Aorta (tissue), 5 donors: ENCODE measurements at places on chromosomes 6 and 20. TPM values are rescaled to one million over a fixed set of nuclear protein-coding genes. Genes with fewer than 3 reads are reported as not detected.
A peak's percentile ranks its signal among the peaks of the same experiment; 100 is the strongest.

DNA sequence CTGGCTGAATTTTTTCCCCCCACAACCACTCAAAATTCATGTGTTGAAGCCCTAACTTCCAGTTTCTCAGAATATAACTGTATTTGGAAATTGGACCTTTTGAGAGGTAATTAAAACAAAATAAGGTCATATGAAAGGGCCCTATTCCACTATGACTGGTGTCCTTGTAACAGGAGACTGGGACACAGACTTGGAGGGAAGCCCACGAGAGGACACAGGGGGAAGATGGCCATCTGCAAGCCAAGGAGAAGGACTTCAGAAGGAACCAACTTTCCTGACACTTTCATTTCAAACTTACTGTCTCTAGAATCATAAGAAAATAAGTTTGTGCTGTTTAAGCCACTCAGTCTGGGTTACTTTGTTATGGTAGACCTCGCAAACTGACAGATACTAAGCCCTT lies 134.6 kb downstream of the ATXN1 start:
- no peak for DNase-seq
- peaks cover 2% of the 10 kb centered on the region for H3K36me3 ChIP-seq
- peaks cover 3% of the 10 kb centered on the region for H3K4me1 ChIP-seq
- H3K27ac ChIP-seq = no peak overlapping the region
- no peak overlapping the region for H3K4me3 ChIP-seq
- H3K27me3 ChIP-seq = no peaks in the 10 kb centered on the region

GRCh38 chr20:35497780-35498189 lies 31.7 kb downstream of the C20orf173 start:
- H3K27me3 ChIP-seq = no peaks in the 10 kb centered on the region
- H3K4me3 ChIP-seq = no peak overlapping the region

Gene RNF39
- total RNA-seq = not detected

- H3K36me3 ChIP-seq = no peaks in the 10 kb centered on the region
- H3K4me1 ChIP-seq = no peaks in the 10 kb centered on the region
- peak; percentile 78 for DNase-seq
- peaks cover 1% of the 10 kb centered on the region for H3K27me3 ChIP-seq
- H3K4me3 ChIP-seq = no peak overlapping the region
- no peak overlapping the region for H3K27ac ChIP-seq
Measured at GRCh38 chr20:49318430-49319207, 40.8 kb upstream of the ZNFX1 start.

GRCh38 chr6:84353459-84354423 lies 126.3 kb upstream of the CEP162 start:
- H3K27me3 ChIP-seq = no peaks in the 10 kb centered on the region
- H3K4me3 ChIP-seq = no peak overlapping the region
- no peak for DNase-seq
- H3K36me3 ChIP-seq = no peaks in the 10 kb centered on the region
- no peak overlapping the region for H3K27ac ChIP-seq

Gene MPIG6B
- 0.96 TPM for total RNA-seq

Gene PLCB4
- total RNA-seq = 18.1 TPM

- H3K36me3 ChIP-seq = no peaks in the 10 kb centered on the region
- no peaks in the 10 kb centered on the region for H3K27me3 ChIP-seq
Measured at GRCh38 chr6:134446896-134447295, 129.0 kb upstream of the SGK1 start.

DNA sequence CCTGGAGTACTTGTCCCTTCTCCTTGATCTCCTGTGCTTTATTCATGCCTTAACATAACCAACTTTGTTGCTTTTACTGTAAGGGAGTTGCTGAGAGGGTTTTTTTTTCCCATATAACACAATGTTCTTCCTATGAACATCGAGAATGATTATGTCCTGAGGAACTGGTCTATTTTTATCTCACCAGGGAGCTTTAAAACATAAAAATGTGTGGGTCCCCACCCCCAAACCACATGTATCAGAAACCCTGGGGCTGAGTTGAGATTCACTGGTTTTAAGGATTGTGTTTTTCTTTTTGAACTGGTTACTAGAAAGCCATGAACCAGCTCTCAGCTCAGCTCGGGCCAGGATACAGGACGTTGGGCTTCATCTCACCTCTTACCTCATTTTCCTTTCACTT lies 118.5 kb upstream of the JAG1 start:
- H3K36me3 ChIP-seq = no peaks in the 10 kb centered on the region
- no peak for DNase-seq
- H3K27ac ChIP-seq = no peak overlapping the region
- no peak overlapping the region for H3K4me3 ChIP-seq
- H3K27me3 ChIP-seq = no peaks in the 10 kb centered on the region

DNA sequence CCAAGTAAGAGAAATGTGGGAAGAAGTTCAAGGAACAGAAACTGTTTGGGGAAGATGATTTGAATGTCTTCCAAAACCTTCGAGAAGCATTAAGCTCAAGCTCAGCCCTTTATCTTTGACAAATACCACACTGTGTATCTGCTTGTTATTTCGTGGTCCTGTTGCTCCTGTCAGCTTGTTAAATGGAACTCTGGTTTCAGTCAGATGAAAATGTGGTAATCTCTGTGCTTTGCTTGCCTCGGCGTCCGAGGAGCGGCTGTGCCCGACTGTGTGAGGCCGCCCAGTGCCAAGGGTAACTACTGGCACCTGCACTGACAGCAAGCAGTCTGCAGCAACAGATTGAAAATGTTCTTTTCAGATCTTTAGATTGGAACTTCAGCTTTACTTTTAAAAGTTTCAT lies 577.9 kb upstream of the FLRT3 start:
- no peak for DNase-seq
- no peak overlapping the region for H3K27ac ChIP-seq
- H3K4me3 ChIP-seq = no peak overlapping the region
- no peaks in the 10 kb centered on the region for H3K27me3 ChIP-seq

- DNase-seq = no peak
- no peak overlapping the region for H3K4me3 ChIP-seq
- peaks cover 7% of the 10 kb centered on the region for H3K4me1 ChIP-seq
- H3K36me3 ChIP-seq = no peaks in the 10 kb centered on the region
- peak overlapping the region; percentile 56 for H3K27ac ChIP-seq
Measured at GRCh38 chr6:1869308-1869707, 259.6 kb downstream of the FOXC1 start.

Gene HSPA12B
- total RNA-seq = 21.2 TPM

GRCh38 chr20:63028461-63028921 lies 21.7 kb upstream of the BHLHE23 start:
- DNase-seq = peak; percentile 70
- no peaks in the 10 kb centered on the region for H3K36me3 ChIP-seq
- H3K4me3 ChIP-seq = no peak overlapping the region
